ENCODE measurements at places on chromosomes 3 and 15.

GRCh38 chr3:188954590-188955208 is 217.1 kb upstream of the TPRG1 start:
- peak; percentile 73 for DNase-seq

- DNase-seq, result peak; percentile 35
Measured at GRCh38 chr3:179020112-179020511, 51.5 kb downstream of the ZMAT3 start.

- no peak for DNase-seq
Measured at GRCh38 chr3:53865732-53866499, 16.0 kb downstream of the ACTR8 start.

GRCh38 chr3:131630097-131630496 is 127.3 kb upstream of the MRPL3 start:
- no peak for DNase-seq

GRCh38 chr3:99925584-99926230 is 108.0 kb downstream of the CMSS1 start:
- DNase-seq, result peak; percentile 67

- DNase-seq, result no peak
Measured at GRCh38 chr15:75229191-75230015, 27.7 kb downstream of the C15orf39 start.

- DNase-seq, result peak; percentile 54
Measured at GRCh38 chr3:136194409-136195257, 1.5 kb downstream of the MSL2 start.

GRCh38 chr3:111993038-111993437 is 5.7 kb upstream of the TAGLN3 start:
- no peak for DNase-seq

- DNase-seq, result no peak
Measured at GRCh38 chr15:37792351-37792750, 142.1 kb upstream of the TMCO5A start.

All from NCI-H1092 treated with DMSO at 0.1 percent for 48 hours (cell line).